ENCODE measurements at places on chromosomes 7 and 10.

GRCh38 chr10:28709001-28709710 is 31.8 kb downstream of the BAMBI start:
- DNase-seq, result no peak

- DNase-seq, result no peak
Measured at GRCh38 chr7:117032810-117033209, 79.5 kb downstream of the ST7 start.

GRCh38 chr10:71527135-71527534 is 130.4 kb downstream of the CDH23 start:
- no peak for DNase-seq

DNA sequence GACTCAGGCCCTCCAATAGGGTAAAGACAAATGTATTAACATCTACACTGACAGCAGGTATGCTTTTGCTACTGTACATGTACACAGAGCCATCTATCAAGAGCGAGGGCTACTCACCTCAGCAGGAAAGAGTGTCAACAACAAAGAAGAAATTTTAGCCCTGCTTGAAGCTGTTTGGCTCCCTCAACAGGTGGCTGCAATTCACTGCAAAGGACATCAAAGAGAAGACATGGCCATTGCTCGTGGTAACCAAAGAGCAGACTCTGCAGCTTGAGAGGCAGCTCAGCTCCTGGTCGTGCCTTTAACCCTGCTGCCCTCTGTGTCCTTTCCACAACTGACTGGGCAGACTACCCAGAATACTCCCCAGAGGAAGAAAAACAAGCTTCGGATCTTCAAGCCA is 5.1 kb downstream of the AKR1B15 start:
- no peak for DNase-seq

GRCh38 chr10:75091146-75091545 is 20.3 kb upstream of the SAMD8 start:
- no peak for DNase-seq

GRCh38 chr10:13960603-13961002 is 370.1 kb downstream of the FRMD4A start:
- no peak for DNase-seq

DNA sequence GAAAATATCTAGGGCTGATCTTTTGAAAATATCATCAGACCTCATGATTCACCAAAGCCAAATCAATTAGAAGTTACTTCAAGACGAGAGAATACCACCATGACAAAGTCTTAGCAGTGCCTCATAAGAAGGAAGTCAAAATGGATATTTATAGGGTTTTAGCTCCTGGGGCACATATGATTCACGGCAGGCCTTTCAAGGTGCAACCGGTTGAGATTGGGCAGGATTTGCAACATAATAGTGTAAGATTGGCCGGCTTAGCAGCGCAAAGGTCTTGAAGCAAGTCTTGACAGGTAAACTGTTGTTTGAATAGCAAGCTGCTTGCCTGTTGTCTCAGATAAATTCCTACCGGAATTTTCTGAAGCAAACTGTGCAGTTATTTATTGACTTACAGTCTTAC is 17.5 kb downstream of the ADRB1 start:
- DNase-seq, result no peak

DNA sequence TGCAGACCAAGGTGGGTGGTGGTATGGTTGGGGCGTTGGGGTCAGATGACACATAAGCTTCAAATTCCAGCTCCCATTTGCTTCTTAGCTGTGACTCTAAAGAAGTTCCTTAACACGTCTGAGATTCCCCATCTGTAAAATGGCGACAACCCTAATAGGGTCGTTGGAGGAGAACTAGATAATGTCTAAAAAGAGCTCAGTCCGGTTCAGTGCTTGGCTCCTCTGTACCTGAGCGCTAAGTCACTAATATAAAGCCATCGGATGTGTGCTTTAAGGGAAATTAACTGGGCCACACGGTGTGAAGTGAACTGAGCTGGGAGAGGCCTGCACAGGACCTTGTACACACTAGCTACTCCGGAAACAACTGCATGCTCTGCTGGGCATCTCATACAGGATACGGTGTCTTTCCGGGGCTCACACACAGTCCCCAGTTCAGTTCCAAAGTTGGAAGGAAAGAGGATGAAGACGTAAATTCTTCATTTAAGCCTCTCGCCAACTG is 476 bp upstream of the ZFYVE27 start:
- no peak for DNase-seq

GRCh38 chr7:29866490-29866930 is 60.2 kb downstream of the WIPF3 start:
- no peak for DNase-seq

All from T-helper 9 cell (primary cell).